Stimulated activated CD4-positive, alpha-beta T cell treated with anti-CD3 and anti-CD28 coated beads, Interleukin-1b, Interleukin-23, amount 100 ng/mL, for 48 hours (primary cell): ENCODE measurements at places on chromosomes 5 and 9.

- peak; percentile 21 for DNase-seq
These were observed 368 bp upstream of the CCDC180 start for GRCh38 chr9:97307091-97307490.

- DNase-seq: no peak
These were observed 185.6 kb downstream of the DCP2 start for GRCh38 chr5:113162208-113162607.

- DNase-seq: no peak
These were observed 48.5 kb downstream of the NEK6 start for GRCh38 chr9:124306098-124306735.

GRCh38 chr5:15789642-15790041 is 289.7 kb downstream of the FBXL7 start:
- no peak for DNase-seq

DNA sequence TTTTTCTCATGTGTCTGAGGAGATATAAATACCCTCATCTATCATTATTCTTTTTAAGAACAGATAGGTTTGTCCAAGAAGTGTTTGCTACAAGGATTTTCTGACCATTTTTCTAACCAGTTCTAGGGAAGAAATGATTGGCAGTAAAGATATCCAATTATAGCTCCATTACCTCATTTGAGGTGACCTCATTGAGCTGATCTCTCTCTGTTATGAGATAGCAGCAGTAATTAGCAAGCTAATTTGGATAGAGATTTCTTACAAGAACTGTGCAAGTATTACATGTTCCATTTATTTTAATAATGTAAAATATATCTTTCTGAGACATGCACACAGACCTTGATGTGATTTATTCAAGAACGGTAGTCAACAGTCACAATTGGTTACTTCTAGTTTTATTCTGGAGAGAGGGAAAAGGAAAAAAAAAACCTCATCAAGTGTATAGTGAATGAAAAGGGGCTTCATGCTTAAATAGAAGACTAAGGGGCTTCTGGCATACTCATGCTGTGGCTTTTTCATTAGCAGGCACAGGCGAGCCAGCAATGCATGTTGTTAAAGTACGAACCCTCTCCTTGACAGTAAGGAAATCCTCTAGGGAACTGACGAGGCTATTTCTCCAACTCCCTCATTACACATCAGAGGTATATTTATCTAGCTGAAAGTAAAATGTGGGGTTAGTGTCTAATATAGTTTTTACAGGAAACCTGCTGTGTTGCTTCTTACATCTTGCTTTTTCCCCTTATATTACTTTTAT is 127.3 kb downstream of the NUDT12 start:
- no peak for DNase-seq

GRCh38 chr5:23208959-23209431 is 298.4 kb upstream of the PRDM9 start:
- no peak for DNase-seq

GRCh38 chr9:98775831-98776441 is 20.4 kb downstream of the ANKS6 start:
- DNase-seq: peak; percentile 18

GRCh38 chr9:27483576-27483975 is 40.5 kb upstream of the IFNK start:
- DNase-seq: no peak

DNA sequence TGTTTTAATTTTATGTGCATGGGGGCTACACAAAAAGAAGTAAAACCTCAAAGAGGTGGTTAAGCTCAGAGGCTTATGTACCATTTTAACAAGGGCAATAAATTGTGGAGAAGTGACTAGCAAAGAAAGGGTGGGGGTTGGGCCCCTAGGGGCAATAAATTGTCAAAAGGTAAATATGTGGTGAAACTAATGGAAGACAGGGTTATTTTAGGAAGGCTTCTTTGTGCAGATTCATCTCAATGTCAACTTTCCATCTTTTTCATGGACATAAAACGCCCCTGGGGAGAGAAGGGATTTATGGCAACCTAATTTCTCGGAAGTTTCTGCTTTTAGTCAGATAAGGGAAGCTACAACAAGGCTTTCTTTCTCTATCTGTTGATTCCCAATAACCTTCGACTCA is 42.5 kb upstream of the GOLM1 start:
- DNase-seq: no peak

GRCh38 chr5:124662181-124662781 is 84.2 kb downstream of the ZNF608 start:
- no peak for DNase-seq

- DNase-seq: no peak
These were observed 267.7 kb downstream of the FANCC start for GRCh38 chr9:95049761-95050160.

DNA sequence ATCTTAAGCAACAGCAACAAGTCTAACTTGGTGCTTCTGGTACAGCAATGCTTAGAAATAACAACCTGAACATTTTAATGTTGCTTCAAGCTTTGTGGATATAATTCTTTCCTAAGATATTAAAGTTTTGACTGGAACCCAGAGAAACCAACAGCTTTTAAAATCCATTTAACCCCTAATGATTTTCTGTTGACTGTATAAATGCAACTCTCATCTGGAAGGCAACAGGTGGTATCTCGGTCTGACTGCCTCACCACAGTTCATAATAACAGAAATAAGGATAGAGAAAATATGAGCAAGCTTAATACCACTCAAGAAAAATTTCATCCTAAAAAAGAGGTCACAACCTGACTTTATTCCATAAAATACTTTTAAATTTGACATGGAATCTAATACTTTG is 116.9 kb downstream of the HOMER1 start:
- no peak for DNase-seq

GRCh38 chr5:177967221-177967887 is 28.7 kb downstream of the PROP1 start:
- no peak for DNase-seq

DNA sequence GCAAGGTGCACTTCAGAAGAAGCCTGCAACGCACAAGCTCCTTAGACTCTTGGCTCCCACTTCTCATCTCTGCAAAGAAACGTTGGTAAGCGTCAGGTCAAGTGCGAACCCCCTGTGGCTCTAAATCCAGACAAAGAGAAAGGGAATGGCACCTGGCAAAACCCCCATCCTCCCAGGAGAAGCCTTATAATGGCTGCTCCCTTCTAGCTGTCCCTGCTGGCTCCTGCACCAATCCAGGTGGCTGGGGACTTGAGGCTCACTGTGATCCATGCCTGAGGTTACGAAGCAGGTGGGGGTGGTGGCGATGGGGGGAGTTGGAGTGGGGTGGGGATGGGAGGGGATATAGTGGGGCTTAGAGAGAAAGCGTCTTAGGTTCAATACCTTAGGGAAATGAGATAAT is 272.8 kb downstream of the DENND1A start:
- no peak for DNase-seq

DNA sequence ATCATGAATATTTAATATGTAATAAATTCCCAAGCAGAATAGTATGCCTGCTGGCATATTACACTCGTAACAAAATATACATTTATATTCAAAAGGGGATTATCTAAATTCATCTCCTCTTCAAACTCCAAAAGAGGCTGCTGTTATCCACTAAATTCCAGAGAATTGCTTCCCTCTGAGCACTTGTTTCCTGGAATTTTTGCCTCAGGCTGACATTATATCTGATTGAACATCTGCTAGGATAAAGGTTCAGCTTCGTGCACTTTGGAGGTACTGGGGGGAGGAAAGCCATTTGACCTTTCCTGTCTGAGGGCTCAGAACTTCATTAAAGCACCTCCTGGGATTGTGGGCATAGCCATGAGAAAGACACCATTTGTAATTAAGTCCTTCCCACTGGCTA is 4.3 kb upstream of the HAPLN1 start:
- no peak for DNase-seq

DNA sequence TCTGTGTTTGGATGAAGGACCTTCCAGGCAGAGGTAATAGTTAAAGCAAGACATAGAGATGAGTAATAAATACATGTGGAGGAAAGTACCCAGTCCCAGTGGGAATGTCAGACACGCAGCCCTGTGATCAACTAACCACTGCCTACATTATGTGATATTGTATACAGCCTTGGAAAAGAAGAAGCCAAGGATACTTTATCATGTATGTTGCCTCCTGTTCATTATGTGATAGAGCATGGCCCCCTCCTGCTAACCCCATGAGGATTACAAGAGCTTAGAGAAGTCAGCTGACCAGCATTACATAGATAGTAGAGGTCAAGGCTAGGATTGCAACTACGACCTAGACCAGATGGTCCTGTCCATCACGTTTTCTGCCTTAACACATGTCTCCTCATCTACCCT is 497.0 kb upstream of the TNC start:
- no peak for DNase-seq

GRCh38 chr5:124576848-124577409 is 169.5 kb downstream of the ZNF608 start:
- DNase-seq: no peak

- DNase-seq: no peak
These were observed 586.5 kb downstream of the CETN3 start for GRCh38 chr5:89823046-89823445.

DNA sequence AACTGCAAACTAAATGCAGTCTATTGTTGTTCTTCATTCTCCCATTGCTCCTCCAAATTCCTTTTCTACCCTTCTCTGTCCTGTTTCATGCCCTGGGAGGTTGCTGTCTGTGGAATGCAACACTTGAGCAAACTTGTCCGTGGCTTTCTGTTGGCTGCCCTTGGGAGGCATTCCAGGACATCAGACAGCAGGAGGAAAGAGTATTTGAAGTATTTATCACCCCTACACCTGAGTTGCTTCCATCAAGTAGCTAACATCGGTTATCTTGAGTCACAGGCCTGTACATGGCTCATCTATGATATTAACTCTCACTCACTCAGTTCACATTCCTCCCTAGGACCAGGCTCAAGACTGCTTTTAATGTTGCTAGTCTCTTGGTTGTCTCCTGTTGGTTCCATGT is 803.4 kb upstream of the CDH6 start:
- DNase-seq: no peak

GRCh38 chr5:7464182-7464581 is 68.2 kb downstream of the ADCY2 start:
- no peak for DNase-seq

DNA sequence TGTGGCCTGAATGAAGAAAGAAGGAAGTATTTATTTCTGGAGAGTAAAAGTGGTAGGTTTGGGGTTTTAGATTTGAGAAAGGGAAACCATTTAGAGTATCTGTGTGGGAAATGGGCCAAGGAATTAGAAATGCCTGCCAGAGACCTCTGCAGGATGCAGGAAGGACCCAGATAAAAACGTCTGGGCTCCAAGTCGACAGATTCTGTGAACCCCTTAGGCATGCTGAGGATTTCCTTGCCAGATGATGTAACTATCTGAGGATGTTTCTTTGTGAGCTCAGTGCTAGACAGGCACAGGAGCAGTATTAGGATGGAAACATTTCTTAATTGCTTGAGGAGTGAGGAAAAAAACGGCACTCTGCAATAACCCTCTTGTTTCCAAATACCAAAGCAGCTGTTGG is 251.8 kb upstream of the DMRT1 start:
- DNase-seq: no peak

DNA sequence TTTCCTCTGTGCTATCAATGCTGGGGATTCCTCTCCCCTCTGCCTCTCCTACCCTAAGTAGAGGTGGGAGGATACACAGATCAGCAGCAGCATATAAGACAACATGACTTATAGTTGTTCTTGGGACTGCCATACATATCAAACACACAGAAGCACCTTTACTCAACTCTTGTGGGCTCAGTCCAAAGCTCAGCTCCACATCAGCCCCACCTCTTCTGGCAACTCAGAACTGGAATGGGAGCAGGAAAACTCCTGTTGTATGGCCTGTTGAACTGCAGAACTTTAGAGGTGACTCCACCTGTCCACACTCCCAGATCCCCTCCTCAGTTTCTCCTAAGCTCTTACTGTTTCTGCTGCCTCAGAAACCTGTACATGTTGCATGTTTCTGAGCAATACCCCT is 127.8 kb downstream of the SV2C start:
- no peak for DNase-seq

DNA sequence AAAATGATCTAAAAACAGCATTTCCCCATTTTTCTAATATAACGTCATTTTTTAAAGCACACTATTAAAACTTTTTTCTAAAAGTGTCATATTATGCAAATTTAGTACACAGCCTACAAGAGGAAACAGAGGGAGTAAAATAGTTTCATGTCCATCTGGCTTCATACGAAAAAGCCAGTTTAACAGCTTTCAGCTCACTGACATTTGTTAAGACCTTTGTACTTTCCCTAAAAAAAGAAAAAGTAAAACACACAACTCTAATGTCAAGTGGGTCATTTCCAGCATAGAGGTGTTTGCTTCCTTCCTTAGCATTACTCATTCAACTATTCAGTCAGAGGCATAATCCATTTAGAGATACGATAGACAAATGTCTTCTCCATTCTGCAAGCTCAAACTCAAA is 49.4 kb downstream of the ABHD17B start:
- no peak for DNase-seq

GRCh38 chr5:40986666-40987065 is 77.4 kb downstream of the C7 start:
- no peak for DNase-seq

GRCh38 chr9:128701227-128701854 is 962 bp upstream of the PKN3 start:
- DNase-seq: no peak

- DNase-seq: no peak
These were observed 21.8 kb upstream of the ANP32B start for GRCh38 chr9:97961361-97961760.

DNA sequence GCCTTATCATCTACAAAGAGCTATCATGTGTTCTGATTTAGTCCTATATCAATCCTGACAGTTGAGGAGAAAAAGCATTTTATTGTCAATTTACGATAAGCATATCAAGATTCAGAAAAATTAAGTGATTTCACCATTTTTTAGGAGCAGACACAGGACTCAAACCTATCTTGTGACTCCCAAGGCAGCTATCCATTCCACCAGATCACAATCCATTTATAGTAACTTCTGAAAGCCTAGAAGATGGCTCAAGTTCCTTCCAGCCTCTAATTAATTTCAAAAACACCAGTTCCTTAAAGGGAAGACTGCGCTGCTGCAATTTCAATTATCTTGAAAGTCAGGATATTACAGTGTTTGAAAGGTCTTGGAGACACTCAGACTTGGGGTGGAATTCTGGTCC is 114.3 kb downstream of the EPB41L4A start:
- no peak for DNase-seq

DNA sequence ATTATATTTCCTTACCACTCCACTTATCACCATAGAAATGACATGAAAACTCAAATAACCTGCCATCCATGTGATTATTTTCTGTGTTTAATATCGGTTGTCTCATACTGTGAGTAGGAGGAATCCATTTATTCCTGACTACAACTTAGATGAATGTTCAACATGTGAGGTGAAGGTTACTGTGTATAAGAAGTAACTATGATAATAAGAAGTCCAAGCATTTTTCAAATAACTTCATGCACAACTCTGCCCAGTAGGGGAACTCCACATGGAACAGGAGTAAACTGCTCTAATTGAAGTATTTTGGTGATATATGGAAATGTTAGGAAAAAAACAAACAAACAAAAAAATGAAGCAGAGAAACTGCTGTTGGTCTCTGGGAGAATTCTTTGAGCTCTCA is 447.5 kb upstream of the GRIN3A start:
- DNase-seq: no peak
